ENCODE measurements at places on chromosomes 2 and 18.

DNA sequence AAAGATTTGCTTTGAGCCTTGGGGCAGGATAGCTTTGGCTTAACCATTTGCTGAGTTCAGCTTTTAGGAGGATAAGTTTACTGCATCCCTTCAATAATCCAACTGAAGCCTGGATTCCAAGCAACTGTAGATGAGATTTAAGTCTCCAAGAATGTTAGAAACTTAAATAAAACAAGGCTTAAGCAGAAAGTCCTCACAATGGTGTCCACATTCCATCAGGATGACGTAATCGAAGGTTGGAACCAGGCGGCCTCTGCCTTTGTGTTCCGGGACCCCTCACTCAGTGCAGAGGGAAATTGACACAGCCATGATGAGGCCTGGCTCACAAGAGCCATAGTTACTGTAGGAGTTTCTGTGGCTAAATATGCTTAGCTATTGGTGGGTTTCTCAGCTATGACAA, 260.4 kb downstream of the LPIN1 start:
- DNase-seq = no peak

GRCh38 chr2:180416627-180417026, 409.5 kb upstream of the CWC22 start:
- DNase-seq = no peak

DNA sequence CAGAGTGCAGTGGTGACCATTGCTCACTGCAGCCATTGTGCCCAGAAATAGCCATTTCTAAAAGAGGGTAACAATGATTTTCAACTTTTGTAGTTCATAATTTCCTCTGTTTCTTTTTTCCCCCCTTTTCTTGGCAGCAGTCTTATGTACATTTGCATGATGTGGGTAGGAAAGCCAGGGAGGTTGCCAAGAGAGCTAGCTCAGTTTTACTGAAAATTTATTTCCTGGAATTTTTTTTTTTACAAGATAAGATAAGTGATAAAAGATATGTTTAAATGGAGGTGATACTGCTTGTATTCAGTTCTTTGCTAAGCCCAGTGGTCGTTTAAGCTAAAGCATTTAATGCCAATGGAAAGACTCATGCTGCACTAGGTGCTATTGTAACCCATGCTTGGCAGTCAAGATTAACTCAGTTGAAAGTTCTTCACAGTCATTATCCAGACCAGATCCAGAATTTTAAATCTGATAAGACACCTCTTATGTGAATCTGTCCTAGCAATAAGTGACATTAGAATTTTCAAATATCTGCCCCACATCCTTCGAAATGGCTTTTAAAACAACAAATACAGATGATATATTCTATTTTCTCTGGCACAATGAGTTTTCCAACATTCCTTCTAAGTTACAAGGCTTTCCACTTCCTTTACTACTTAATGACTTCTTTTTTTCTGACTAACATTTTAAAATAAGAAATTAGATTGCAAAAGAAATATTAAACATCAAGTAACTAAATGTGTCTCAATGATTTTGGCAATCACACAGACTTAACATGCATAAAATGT, 4.4 kb upstream of the ATP8B1 start:
- DNase-seq = no peak

DNA sequence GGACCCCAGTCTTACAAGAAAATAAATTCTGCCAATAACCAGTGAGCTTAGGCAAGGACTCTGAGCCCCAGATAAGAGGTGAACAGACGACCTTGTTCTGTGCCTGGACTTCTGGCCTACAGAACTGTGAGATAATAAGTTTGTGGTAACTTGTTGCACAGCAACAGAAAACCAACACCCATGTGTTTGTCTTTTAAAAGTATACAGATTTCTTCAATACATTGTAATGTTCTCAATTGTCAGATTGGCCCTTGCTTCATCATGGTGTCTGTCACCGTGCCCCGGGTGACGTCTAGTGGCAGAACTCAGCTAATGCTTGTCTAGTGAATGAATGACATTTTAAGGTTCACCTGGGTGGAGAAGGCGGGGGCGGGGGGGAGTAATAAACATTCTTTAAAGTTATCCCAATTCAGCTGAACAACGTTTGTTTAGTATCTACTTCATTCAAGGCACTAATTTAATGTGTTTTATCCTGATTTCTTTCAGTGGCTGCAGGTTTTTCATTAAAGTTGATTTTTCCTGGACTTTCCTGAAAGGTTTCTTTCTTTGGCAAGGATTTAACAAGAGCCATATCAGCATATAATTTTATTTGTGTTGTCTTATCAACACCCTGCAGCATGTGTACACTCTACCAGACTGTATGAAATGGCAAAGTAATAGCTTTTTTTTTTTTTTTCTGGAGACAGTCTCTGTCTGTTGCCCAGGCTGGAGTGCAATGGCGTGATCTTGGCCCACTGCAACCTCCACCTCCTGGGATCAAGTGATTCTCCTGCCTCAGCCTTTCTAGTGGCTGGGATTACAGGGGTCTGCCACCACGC, 123.8 kb upstream of the DLX2 start:
- no peak for DNase-seq

GRCh38 chr2:20511130-20511529, 64.3 kb downstream of the RHOB start:
- DNase-seq = no peak

- no peak for DNase-seq
Observed at GRCh38 chr2:70785137-70785911, 5.1 kb downstream of the FIGLA start.

GRCh38 chr2:64485961-64486360, 32.0 kb downstream of the LGALSL start:
- no peak for DNase-seq

DNA sequence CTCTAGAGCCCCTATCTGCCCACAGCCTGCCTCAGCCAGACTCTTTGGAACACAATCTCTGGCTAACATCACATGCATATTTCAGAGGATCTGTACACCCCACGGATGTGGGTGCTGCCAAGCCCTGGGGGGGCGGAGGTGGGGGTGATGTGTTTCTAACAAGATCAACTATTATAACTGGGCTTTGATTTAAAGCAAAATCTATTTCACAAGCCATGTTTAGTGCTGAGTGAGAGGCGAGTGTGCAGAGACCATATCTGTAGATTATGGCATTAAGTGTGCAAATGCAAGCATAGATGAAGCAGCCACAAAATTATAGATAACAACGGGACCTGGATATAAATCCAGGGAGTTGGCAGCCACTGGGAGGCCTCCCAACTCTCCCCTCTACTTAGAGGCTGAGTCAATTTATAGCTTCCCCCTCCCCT, 135.8 kb upstream of the SMAD2 start:
- no peak for DNase-seq

DNA sequence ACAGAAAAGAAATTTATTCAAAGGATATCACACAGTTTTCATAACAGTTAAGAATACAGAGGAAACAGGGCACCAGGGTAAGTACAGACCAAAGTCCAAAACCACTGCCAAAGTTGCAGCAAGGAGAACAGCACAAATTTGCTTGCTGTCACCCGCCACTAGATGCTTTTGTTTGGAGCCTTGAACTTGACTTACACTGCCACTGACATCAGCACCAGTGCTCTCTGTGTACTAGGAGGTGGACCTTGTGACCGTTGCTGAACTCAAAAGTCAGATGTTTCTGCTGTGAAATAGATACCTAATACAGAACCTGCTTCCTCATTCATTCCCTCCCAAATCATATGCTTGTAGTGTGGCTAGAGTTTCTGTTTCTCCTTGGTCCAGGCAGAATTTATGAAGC, 578.3 kb upstream of the TMEFF2 start:
- DNase-seq = no peak

GRCh38 chr2:28355521-28356094, 37.0 kb upstream of the FOSL2 start:
- no peak for DNase-seq

GRCh38 chr2:21489080-21489479, 365.3 kb downstream of the TDRD15 start:
- no peak for DNase-seq

GRCh38 chr18:1965016-1965415, 606.3 kb downstream of the METTL4 start:
- no peak for DNase-seq

DNA sequence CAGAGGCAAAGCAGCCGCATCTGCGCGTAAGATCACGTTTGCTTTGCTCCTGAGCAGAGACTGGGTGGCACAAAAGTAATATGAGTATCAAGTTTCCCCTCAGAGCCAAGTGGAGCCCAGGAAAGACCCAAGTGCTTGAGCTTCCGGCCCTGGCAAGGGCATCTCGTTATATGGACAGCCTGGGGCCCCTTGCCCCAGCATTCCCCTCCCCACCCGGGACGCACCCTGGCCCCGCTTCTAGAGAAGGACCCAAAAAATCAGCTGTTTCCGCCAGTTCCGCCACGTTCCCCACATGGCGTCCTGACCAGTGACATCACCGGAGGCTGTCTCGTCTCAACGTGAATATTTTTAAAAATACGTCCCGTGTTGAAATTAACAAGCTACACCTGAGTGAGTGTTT, 135.1 kb downstream of the NFATC1 start:
- no peak for DNase-seq

- no peak for DNase-seq
Observed at GRCh38 chr2:74620671-74621070, 27.5 kb downstream of the M1AP start.

DNA sequence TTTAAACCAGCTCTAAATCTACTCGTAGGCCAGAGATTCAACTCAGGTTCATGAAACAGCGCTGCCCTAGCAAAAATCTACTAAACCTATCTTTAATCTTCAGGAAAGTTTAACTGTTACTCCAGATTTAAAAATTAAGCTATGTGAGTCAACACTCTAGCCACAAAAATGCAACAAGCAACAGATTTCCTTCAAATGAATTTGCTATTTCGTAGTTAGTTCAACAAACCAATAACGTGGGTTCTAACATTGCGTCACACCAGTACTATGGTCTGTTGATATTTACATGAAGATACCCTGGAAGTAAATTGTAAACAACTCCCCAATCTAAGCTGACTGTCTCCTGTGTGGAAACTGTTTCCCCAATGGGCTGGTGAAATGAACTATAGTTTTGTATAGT, 71.2 kb downstream of the FIGN start:
- no peak for DNase-seq

GRCh38 chr2:127125821-127126220, 18.9 kb upstream of the BIN1 start:
- no peak for DNase-seq

DNA sequence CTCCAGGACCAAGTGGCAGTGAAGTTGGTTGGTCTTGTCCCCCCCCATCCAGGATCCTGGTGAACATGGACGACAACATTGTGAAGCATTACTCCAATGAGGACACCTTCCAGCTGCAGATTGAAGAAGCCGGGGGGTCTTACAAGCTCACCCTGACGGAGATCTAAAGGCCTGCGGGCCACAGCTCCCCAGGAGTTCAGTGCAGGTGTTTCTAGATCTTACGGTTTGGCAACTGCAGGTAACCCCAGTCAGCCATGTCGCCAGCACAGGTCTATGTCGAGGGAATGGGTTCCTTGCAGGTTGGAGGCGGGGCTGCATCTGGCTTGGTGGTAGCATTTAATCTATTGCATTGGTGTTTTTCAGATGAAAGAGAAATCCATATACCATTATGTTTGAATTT, 42.8 kb upstream of the KLF11 start:
- DNase-seq = no peak

DNA sequence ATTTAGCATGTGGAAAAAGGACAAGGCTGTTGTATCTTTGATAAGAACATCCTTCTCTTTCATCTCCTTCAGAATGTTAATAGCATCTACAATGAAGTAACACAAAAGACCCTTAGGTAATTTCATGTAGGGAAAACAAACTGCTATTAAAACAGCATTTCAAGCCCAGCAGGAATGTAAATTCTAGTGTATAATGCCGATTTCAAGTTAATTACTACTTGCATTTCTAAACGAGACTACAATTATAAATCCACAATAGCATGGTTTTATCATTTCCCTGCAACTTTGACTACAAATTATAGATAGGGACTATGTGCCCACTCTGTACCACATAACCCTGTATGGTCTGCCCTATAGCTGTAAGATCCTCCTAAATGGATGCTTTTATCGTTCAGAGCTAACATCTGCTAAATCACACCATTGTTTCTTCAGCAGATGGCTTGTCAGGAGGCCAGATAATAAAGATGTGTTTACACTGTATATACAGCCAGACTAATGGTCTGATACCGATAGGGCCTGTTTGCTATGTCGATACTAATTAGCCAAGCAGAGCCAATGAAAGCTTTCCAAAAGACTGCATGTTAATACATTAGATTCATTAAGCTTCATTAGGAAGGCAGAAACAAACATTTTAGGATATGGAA, 51.9 kb downstream of the LRPPRC start:
- no peak for DNase-seq

DNA sequence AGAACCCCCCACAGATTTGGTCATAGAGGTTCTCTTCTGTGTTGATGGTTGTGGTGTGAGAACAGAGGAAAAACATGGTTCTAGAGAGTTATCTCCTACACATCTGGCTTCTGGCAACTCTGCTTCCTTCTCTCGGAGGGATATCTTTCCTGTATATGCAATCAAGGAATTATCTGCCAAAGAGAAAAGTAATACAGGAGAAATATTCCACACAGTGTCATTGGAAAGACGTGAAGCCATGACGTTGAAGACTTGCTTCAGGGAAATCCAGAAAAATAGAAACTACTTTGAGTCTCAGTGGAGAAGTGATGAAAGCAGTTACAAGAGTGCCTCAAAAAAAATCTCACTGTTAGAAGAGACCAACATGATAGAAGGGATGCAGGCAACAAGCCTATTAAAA, 78.5 kb downstream of the RAB31 start:
- no peak for DNase-seq

DNA sequence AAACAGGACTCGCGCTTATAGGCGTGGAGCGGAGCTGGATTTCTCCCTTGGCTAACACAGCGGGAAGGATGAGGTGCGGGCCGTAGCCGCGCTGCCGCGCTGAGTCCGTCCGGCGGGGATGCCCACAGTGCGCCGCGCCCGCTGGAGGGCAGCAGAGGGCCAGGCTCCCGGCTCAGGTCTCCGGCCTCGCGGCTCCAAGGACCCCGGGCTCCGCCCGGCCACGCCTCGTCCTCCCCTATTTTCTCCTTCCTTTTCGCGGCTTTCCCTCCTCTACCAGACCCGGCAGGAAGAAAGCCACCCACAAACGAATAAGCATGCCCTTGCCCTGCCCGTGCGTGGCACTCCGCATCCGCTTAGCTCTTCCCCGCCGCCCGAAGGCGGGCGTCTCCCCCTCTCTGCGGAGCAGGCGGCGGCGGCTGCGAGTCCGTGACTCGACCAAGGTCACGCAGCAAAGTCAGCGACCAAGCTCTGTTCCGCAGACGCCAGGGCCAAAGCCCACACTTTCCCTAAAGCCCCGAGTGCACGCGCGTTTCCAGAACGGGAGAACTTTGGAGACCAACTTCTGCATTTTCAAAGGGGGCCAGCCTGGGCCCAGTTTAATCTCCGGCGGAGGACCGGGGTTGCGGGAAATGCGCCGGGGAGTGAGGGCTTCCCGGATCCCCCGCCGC, 48.5 kb downstream of the KCNIP3 start:
- peak; percentile 8 for DNase-seq

GRCh38 chr2:100352521-100352920, 30.2 kb upstream of the LONRF2 start:
- DNase-seq = no peak

GRCh38 chr2:25215948-25216679, 47.7 kb upstream of the POMC start:
- peak; percentile 70 for DNase-seq
